ENCODE measurements at places on chromosomes 5 and 9.

GRCh38 chr9:16401701-16402100 lies 468.8 kb downstream of the BNC2 start:
- DNase-seq, result no peak

- DNase-seq, result no peak
These were observed 30.8 kb upstream of the PANK3 start for GRCh38 chr5:168609806-168610482.

DNA sequence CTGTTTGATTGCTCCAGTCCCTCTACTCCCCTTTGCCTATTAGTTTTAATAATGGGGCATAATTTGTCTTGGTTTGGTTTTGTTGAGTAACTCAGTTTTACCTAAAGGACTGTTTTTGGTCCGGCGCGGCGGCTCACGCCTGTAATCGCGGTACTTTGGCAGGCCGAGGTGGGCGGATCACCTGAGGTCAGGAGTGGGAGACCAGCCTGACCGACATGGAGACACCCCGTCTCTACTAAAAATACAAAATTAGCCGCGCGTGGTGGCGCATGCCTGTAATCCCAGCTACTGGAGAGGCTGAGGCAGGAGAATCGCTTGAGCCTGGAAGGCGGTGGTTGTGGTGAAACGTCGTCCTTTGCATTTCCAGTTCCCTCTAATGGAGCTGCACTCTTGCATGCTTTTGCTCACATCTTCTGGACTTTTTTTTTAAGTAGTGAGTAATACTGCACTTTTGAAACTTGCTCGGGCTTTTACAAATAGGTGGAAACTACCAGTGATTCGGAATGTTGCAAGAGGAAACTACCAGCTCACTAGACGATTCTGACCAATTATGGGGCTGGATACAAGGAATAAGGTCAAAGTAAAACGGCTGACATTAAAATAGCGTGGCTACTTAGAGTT lies 721 bp upstream of the MAML1 start:
- no peak for DNase-seq

DNA sequence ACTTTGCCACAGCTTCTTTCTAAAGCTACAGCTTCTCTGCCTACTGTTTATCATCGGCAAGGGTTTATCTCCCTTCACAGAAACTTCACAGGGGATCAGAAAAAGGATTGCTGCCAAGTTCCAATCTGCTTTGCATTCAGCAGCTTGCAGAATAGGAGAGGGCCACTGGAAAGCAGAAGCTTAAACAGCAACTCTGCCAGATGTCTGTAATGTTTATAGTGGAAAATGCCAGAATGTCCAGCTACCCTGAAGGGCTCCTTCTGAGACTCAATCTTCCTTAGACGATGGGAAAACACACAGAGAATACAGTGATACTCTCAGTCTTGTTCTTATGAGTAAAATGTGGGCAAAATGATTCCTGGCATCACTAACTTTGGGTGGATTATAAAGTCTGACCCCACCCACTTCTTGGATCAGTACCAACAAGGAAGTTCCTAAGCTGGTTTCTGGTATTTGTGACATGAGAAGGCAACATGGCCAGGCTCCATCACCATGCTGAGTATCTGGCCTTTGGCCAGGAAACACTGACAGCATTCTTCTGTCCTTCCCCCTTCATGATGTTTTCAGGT lies 19.0 kb downstream of the STOM start:
- DNase-seq, result no peak

DNA sequence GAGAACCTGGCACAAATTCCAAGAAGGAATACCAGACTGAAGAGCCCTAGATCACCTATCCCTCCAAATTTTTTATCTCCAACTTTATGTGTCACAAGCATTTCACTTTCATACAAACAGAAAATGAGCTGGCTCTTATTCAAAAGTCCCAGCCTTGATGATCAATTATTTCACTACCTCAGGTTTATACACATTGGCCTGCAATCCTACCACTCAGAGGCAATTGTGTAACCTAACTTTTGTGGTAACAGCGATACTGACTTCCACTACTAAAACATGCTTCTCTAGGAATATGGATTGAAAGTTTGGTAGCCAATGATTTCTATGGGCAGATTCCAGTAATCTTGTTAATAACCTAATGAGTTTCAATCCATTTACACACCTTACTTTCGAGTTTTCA lies 10.5 kb downstream of the RNF38 start:
- no peak for DNase-seq

- no peak for DNase-seq
These were observed 30.0 kb upstream of the CAMLG start for GRCh38 chr5:134708301-134708700.

- DNase-seq, result no peak
These were observed 158.9 kb downstream of the HINT1 start for GRCh38 chr5:131005963-131006684.

DNA sequence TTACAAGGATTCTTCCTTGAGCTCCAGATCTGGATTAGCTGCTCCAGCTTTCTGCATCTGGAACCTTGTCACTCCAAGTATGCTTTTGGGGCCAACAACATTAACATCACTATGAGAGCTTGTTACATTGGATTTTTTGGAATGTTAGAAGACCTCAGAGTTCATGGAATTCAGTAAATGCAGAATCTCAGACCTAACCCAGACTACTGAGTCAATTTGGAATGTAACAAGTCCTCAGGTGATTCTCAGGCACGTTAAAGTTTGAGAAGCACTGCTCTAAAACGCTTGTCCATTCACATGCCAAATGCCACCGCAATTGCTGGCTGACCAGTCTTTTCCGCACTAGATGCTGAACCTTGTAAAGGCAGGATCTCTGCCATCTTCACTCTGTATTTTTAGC lies 251.4 kb upstream of the TRIM32 start:
- no peak for DNase-seq

Data from stimulated activated CD8-positive, alpha-beta memory T cell treated with anti-CD3 and anti-CD28 coated beads, Interleukin-7, amount 100 ng/mL, for 4 hours (primary cell).